ENCODE measurements at places on chromosomes 7 and 10. TPM values are rescaled to one million over a fixed set of nuclear protein-coding genes. Genes with fewer than 3 reads are reported as not detected.

C7orf33 gene
- not detected for total RNA-seq

CPA2 gene
- total RNA-seq: not detected

NPY4R2 gene
- not detected for total RNA-seq

BTAF1 gene
- 30.9 TPM for total RNA-seq

ADAMTS14 gene
- total RNA-seq: 2.6 TPM

SHTN1 gene
- total RNA-seq: 0.37 TPM
